Activated naive CD4-positive, alpha-beta T cell treated with anti-CD3 and anti-CD28 coated beads, Interleukin-2, amount 10 ng/mL, durations not matched to agents 7 days and 5 days (primary cell): ENCODE measurements at places on chromosomes 5 and 9.

DNA sequence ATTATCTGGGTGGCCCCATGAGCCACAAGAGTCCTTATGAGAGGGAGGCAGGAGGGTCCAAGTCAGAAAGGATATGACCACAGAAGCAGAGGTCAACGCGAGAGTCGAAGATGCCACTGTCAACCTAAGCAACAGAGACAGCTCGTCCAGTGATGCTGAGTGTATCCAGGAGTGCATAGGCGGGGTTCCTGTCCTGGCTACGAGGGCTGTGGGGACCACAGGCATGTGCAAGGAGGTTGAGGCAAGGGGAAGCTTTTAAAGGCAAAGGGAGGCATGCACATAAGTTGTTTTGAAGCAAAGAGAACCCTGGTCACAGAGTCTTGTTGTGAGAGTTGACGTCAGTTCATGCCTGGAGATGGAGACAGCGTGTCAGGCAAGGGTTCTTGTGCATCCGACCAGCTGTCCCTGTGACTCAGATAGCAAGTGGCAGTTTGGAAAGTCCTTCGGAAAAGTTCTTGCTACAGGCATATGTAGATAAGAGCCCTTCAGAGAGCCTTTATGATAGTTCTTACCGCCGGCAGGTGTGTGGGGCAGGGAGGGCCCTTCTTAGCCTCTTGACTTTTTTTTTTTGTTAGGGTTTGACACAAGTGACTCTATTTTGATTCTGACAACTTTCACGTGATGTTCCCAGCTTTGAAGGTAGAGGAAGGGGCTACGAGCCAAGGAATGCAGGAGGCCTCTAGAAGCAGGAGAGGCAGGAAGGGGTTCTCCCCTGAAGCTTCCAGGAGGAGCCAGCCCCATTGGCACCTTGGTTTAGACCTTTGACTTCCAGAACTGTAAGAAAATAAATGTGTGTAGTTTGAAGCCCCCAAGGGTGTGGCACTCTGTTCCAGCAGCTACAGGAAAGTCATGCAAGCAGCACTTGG is 66.0 kb upstream of the FCN1 start:
- no peak for DNase-seq

GRCh38 chr5:125461641-125462072 is 715.2 kb upstream of the ZNF608 start:
- no peak for DNase-seq

DNA sequence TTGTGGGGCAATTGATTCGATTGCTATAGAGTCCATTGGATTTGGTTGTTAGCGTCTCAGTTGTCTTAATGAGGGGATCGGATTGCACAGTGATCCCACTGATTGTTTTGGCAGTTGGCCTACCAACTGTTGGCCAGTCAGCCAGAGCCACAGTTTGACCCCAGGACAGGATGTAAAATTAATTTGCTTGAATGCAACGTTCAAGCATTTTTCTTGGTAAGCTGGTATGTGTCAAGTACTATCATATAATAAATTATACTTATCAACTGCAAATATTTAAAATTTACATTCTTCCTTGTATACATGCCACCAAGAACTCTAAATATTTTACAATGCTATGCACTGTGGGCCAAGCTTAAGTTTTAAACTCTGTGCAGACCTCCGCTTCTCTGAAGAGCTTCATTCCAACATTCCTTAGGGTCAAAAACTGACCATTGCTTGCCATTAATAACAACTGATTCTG is 80.4 kb upstream of the OSMR start:
- no peak for DNase-seq

- DNase-seq: no peak
Measured at GRCh38 chr9:113997610-113998009, 80.5 kb downstream of the AMBP start.

- no peak for DNase-seq
Measured at GRCh38 chr9:8436786-8437185, 637.2 kb upstream of the DMAC1 start.

- DNase-seq: no peak
Measured at GRCh38 chr9:126116351-126117157, 210.1 kb upstream of the MVB12B start.

GRCh38 chr9:21078702-21079101 is 960 bp upstream of the IFNB1 start:
- DNase-seq: no peak

DNA sequence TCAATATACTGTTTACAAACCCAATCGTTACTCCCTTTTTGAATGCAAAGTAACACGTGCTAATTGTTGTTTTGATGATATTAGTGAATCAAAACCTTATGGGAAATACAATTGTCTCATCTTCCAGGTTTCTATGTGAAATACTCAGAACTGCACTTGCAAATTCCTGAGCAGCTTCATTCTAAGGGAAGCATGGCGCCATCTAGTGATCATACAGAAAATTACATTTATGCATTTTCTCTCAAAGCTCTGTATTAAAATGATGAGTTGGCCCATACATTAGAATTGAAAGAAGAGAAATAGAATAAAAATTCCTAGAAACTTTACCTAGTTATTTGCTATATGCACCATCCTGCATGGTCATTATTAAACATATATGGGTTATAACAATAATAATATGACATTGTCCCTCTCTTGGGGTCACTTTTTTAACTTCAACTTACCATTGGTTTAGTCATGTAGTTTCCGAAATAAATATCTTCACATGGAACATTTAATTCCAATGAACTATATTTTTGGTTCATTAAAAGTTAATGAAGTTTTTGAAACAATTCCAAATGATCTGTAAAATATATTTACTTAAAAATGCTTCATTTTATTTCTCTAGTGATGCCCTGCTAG is 220.0 kb downstream of the PDE4D start:
- DNase-seq: no peak

DNA sequence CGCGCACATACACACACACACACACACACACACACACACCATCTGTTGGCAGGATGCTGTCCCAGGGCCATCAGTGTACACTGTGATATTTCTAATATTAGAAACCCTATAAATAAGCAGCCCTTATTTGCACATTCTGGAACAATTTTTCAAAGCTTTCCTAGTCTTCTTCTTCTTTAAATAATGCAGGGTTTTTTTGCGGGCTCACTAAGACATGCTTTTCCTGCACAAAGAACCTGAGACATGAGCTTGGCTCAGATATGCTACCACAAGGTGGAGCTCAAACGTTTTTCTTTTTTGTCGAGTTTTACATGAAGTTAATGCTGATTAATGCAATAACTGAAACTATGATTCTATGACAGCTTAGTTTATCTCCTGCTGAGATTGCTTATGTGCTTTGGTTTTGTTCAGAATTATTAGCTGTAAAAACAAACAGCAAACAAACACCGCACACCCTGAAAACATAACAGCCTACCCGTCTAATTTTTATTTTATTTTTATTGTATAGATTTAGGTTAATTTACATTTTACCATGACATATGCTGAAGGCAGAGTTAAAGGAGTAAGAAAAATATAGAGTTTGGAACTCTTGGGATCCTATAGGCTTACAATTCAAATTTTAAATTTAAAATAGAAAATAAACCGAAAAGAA is 95.8 kb downstream of the ALDH1A1 start:
- no peak for DNase-seq

GRCh38 chr5:177132136-177133095 is 1.2 kb upstream of the NSD1 start:
- DNase-seq: peak; percentile 57

DNA sequence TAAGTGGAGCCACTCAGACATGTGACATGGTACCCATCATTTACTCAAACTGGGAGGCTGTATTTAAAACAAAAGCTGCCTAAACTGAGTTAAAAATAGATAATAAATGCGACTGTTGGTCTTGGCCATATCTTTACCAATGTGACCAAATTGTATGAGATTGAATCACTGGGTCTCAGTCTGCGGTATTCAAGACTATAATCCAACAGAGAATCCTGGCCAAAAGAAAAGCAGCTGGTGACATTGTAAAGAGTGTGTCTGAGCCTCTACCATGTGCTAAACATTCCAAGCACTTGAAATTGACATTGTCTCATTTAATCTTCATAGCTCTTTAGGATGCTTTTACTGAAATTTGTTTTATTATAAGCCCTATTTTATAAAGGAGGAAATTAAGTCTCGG is 282.6 kb downstream of the ZNF608 start:
- DNase-seq: no peak

GRCh38 chr5:12399868-12400267 is 495.6 kb upstream of the CTNND2 start:
- no peak for DNase-seq

DNA sequence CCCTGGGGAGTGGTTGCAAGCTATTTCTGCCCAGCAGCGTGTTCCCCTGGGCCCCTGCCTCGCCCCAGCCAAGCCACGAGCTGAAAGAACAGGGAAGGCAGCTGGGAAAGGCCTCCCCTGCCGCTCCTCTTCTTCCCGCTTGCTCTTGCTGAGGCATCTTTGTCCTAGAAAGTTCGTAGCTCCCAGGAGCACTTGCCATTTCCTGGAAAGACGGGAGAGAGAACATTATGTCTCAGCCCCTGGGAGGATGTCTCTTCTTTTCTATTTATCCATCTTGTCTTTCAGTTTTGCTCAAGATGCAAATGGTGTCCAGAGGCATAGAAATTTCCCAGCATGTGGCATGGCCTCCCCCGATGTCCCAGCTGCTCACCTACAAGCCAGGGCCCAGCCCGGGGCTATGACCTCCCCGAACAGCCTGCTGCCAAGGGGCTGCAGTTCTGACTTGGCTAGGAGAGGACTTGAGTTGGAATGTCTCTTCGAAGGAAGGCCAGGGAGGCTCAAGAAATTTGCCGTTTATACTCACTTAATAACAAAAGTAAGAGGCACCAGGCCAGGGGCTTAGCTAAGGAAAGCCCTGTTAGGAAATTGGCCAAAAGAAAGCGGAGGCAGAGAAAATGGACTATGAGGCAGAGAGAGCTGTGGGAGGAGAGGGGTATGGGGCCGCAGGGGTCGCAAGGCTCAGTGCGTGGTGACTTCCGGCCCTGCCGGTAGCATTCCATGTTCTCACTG is 87.3 kb downstream of the LIFR start:
- no peak for DNase-seq

DNA sequence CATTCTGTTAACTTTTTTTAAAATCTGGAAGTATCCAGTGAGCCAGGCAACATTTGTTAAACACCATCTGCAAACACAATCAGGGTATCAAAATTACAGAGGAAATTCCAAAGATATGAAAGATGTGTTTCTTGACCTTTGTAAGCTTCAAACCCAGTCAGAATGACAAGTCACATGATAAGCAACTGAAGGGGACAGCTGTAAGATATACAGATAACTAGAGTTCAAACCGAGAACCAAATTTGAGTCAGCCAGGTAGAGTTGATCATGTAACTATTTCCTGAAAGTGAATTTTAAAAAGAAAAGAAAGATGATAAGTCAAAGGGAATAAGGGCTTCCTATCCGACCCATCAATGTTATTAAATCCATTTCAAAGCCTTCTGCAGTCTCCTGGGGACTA is 196.2 kb downstream of the DEPDC1B start:
- no peak for DNase-seq

DNA sequence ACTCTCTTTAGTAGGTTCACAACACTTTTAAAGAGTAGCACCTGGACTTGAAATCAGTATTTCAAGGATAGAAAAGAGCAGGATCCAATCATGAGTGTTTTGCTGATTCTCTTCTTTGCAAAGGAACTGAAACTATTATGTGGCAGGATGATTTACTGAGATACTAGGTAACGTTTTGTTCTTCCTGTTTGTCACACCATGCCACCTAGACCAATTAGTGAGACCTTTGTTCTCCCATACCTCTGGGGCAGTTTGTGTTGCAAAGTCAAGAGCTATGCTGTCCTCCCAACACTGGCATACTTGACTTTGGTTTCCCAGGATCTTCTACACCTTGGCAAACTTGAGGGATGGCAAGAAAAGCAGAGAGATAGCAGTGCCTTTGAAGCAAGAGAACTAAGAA is 43.4 kb downstream of the PPP1R2B start:
- no peak for DNase-seq

- no peak for DNase-seq
Measured at GRCh38 chr9:108544866-108545265, 310.9 kb downstream of the ACTL7B start.

DNA sequence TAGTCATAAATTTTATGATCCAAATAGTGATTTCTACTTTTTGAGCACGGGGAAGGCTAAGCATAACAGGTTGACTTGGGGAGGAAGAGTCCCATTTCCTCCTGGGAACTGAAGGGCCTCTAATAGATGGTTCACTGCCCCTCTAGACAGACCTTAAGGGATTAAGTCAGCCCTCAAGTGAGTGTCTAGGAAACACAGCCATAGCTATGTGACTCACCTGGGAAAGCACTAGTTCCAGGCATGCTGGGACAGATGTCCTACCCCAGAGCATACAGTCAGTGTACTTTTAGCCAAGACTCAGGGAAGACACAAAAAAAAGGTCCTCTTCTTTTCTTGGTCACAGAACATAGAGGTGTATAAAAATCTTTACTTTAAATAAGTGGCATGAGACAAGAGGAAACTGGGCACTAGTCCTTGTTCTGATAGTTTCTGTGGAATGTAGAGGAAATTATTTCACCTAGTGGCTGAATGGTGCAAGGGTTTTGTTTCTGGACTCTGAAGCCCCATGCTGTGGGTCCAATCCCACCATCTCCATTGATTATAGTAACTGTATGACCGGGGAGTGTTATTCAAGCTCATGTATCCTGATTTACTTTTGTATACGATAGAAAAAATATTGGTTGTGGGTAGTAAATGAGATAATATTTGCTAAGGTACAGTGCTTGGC is 86.0 kb downstream of the NREP start:
- no peak for DNase-seq

GRCh38 chr9:123316053-123316718 is 39.8 kb upstream of the CRB2 start:
- DNase-seq: no peak

- no peak for DNase-seq
Measured at GRCh38 chr5:112316006-112316405, 103.1 kb downstream of the EPB41L4A start.

DNA sequence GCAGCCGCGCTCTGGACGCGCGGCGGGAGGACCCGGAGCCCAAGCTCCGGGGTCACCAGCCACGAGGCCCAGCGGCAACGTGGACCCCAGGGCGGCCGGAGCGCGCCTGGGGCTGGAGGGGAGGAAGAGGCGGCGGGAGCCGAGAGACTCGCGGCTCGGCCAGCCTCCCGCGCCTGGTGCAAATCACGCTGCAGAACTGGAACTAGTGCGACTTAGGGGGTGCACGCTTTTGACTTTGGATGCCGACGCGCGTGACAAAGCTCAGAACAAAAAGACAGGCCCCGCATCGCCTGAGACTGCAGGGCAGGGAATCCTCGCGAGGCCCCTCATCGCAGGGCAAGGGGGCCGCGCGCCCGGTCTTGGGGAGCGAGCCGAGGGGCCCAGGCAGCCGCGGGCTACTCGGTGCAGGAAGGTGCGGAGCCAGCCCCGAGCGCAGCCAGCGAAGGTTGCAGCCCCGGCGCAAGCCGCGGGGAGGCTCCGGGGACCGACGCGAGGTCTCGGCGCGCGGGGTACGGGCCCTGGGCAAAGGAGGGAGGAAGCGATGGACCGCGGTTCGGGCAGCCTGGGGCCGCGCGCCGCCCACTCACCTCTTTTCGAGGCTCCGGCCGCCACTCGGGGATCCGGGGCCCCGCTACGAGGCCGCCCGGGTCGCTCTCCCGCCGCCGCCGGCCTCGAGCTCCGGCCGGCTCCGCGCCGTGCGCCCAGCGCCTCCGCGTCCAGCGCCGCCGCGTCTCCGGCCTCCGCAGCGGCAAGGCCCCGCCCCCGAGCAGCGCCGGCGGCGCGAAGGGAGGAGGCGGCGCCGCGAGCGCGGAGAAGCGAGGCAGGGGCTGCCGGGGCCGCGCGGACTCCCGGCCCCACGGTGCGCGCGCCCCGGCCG is at the start of gene GOLM1:
GOLM1 (minus strand) TSS at position 735 of the 877 bp plus-strand sequence. CDS start 20,238 bp downstream, outside the sequence.
- peak; percentile 46 for DNase-seq

GRCh38 chr5:93409691-93410090 is 171.3 kb downstream of the NR2F1-AS1 start:
- DNase-seq: no peak

- no peak for DNase-seq
Measured at GRCh38 chr9:100057624-100058023, 41.2 kb downstream of the ERP44 start.
